ENCODE measurements at places on chromosomes 7 and 10. TPM values are rescaled to one million over a fixed set of nuclear protein-coding genes. Genes with fewer than 3 reads are reported as not detected.
A peak's percentile ranks its signal among the peaks of the same experiment; 100 is the strongest.

GRCh38 chr10:101967713-101968112 lies 88.3 kb downstream of the ARMH3 start:
- DNase-seq, result no peak

Gene LIPK
- total RNA-seq, result not detected

DNA sequence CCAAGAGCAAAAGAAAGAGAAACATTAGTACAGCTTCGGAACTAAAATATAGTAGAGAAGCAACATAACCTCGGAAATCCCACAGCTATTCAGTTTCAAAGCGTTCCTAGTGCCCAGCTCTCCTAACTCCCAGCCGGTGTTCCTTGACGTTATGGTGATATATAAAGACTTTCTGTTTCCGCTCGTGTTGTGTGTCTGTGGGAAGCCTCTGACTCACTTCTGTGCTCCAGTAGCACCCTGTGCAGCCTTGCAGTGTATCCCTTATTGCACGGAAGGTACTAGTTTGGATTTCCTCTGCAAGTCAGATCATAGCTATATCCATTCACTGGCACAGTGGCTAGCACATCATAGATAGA lies 535 bp downstream of the ASAH2B start:
- peak; percentile 81 for DNase-seq

DNA sequence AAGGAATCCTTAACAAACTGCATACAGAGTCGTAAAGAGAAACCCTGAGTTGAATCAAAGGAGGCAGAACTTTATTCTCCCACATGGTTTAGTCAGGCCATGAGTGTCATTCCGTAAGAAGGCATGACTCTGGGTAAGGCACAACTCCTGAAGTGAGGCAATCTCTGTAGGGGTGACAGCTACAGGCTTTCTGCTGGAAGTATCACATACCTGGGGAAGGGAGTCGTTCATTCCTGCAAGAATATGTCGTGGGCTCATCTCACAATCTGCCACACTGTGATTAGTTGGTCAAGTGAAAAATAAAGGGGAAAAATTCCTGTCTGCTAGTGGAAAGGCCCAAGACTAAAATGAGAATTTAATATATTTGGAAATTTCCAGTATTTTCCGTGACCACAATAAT lies 392.6 kb downstream of the POM121L12 start:
- no peak for DNase-seq

DNA sequence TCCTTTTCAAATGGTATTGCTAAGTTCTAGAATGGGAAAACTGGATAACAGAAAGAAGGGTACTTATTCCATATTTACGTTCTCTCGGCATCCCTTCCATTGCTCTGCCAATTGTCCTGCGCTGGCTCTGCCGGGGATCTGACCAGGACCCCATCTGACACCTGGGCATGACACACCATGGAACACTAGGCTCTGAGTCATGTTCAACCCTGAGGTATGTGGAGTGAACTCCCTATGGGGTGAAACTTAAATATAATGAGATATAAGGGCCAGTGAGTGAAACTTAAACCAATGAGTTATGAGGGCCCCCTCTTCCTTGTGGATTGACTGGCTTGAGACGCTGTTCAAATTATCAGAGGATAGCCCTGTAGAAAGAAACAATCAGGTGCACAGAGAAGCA lies 55.1 kb upstream of the ZEB1 start:
- no peak for DNase-seq

- peak; percentile 54 for DNase-seq
Observed at GRCh38 chr10:119973281-119973680, 80.8 kb downstream of the SEC23IP start.

Gene OR2A1
- total RNA-seq, result 0.60 TPM

- DNase-seq, result no peak
Observed at GRCh38 chr7:132457658-132458057, 118.6 kb downstream of the PLXNA4 start.

DNA sequence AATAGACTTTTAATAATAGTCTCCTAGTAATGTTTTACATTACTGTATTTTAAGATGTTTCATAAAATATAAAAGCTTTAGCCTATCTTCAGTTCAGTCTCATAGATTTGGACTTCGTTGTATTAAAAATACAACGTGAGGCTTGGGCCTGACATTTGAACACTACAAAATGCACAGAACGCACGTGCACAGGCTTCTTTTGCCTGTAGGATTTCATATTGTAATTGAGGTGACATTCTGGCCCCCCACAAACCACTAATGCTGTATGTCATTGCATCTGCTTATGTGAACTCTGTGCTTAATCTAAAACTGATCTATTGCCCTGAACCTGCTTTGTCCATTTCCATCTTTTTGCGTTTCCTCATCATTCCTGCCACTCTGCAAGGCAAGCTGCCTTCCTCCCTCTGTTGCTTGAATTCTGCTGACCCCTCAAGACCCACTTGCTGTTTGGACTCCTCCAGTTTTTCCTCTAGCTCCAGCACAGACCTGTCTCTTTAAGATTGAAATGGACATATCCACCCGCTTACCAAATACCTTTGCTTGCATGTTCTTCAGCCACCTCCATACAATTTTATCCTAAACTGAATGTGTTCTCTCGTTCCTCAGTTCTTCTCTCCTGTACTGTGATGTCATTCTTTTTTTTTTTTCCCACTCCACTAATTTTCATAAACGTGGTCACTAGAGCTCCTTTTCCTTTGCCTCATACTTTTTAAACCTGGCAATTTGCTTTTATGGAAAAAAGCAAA lies 12.4 kb downstream of the PRKAR2B start:
- no peak for DNase-seq

GRCh38 chr10:110207805-110208613 lies 604 bp downstream of the MXI1 start:
- peak; percentile 68 for DNase-seq

GRCh38 chr10:117132751-117133231 lies 5.3 kb downstream of the VAX1 start:
- DNase-seq, result peak; percentile 67

Gene GPRIN2
- total RNA-seq, result not detected

GRCh38 chr10:131678171-131678570 lies 222.6 kb upstream of the PPP2R2D start:
- no peak for DNase-seq

DNA sequence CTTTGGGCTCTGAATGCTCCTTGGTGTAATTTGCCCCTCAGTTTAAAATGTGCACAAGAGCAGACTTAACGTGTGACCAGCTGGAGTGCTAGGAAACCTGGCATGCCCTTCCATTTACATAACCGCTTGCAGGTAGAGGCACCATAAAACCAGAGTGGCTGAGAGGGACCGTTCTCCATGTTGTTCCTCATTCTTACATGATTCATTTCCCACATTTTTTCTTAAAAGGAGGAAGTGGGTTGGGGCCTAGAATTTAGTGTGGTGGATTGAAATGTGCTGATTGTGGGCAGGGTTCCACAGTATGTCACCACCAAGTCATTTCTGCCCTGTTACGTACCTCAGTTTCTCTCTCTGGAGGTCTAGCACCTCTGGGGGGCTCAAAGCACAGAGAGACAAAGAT lies 375.8 kb upstream of the VSTM2A start:
- no peak for DNase-seq

Gene FAM3C
- 28.0 TPM for total RNA-seq

- DNase-seq, result no peak
Observed at GRCh38 chr7:154167807-154168206, 115.6 kb downstream of the DPP6 start.

Gene SP4
- total RNA-seq, result 9.1 TPM

Gene MOGAT3
- not detected for total RNA-seq

GRCh38 chr10:47295411-47295810 lies 4.6 kb upstream of the GDF10 start:
- no peak for DNase-seq

- no peak for DNase-seq
Observed at GRCh38 chr7:8125680-8126444, 136.1 kb downstream of the ICA1 start.

- no peak for DNase-seq
Observed at GRCh38 chr7:105196473-105196872, 182.5 kb downstream of the KMT2E start.

Gene ADAM22
- 6.9 TPM for total RNA-seq

DNA sequence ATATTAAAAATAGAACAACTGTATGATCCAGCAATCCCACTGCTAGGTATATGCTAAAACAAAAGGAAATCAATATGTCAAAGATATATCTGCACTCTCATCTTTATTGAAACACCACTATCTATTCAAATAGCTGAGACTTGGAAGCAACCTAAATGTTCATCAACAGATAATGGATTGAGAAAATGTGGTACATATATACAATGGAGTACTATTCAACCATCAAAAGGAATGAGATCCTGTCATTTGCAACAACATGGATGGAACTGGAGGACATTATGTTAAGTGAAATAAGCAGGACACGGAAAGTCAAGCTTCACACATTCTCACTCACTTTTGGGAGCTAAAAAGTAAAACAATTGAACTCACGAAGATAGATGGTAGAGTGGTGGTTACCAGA lies 610.1 kb upstream of the SEMA3D start:
- no peak for DNase-seq

DNA sequence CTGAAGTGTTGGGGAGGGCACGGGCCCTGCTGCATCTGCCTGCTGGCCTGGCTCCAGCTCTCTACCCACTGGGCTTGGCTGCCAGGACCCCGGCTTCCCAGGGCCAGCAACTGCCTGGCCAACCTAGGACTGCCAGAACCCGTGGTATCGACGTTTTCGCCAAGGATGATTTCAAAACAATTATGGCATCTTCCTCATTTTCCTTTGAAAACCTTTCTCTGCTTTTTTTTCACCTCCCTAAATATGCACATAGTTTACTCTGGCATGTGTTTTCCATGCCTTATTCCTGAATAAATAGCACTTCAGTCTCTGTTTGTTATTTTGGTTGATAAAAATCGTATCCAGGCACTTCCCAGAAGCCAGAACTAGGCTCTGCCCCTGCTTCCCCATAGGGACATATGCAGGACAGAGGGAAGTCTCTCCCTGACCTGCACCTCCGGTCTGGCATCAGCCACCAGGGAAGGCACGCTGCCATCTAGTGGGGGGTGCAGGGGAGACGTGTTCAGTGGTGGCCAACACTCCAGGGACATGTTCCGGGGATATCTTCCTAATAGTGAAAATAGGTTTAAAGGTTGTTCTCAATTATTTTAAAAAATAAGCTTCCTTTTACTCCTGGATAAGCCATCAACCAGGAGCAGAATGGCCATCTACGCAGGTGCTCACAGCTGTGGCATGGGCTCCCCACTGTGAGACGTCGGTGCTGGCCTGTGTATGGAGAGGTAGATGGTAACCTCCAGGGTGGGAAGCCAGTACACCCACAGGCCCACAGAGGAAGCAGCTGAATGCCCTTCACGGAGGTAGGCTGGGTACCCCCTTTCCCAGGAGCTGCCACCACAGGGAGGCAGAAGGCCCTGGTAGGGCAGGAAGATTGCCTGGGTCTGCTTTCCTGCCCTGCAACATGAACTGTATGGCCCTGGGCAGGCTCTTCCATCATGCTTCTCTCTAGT lies 30.7 kb upstream of the ANTXRL start:
- DNase-seq, result peak; percentile 40

DNA sequence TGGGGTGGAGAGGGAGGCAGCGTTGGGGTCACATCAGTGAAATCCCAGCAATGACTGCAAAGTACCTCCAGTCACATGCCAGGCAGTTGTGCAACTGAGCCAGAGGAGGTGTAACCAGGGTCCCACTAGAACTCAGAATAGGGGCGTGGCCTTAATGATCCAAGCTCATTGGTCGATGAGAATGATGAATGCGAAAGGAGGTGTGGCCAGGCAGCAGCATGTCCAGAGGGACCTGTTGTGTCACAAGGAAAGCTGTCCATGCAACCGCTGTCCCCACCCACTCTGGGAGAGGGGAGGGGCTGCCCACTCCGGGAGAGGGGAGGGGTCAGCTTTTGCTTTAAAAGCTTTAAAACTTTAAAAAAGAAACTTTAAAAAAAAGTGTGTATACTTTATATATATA lies 25.3 kb upstream of the MTPAP start:
- peak; percentile 65 for DNase-seq

Gene RELN
- total RNA-seq, result not detected

- DNase-seq, result no peak
Observed at GRCh38 chr10:114810926-114811325, 10.7 kb upstream of the FHIP2A start.

- DNase-seq, result no peak
Observed at GRCh38 chr7:24039991-24040624, 243.9 kb upstream of the NPY start.

Gene NKX2-3
- not detected for total RNA-seq

DNA sequence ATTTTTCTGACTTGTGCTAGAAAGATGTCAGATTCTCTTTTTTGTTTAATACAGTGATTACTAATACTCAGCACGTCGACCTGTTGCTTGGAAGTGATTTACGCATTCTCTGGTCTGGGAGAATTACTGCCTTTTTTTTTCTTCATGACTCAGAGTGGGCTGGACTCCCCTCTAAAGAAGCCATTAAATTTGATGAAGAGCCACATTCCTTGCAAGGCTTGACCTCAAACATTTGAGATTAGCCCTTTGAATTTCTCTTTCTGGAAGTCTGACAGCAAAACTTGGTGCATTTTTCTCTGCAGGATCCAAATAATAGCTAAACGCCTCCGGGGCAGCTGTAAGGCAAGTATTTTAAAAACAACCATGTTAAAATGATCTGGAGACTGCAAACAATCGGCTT lies 171.6 kb downstream of the GALNT17 start:
- no peak for DNase-seq

GRCh38 chr7:103937680-103938079 lies 51.8 kb downstream of the RELN start:
- DNase-seq, result no peak

- no peak for DNase-seq
Observed at GRCh38 chr7:44469461-44470134, 20.9 kb downstream of the NUDCD3 start.

DNA sequence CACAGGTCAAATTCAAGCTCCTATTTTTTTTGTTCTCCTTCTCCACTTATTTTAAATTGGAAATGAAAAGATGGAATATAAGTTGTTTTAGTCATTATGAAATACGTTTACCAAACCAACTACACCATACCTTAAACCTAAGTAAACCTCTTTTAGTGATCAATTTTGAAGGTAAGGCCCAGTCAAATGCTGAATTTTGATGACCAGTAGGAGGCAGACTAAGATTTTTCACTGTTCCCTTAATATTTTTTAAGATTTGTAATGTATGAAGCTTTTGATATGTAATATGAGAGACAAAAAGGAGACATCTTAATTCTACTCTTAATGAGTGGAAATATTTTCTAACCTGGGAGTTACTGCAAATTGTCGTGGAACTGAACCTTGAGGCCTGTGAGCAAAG lies 311.6 kb downstream of the EXOC4 start:
- DNase-seq, result no peak

GRCh38 chr7:22240904-22241571 lies 115.9 kb downstream of the RAPGEF5 start:
- no peak for DNase-seq

GRCh38 chr7:156198277-156198676 lies 386.0 kb upstream of the SHH start:
- no peak for DNase-seq

DNA sequence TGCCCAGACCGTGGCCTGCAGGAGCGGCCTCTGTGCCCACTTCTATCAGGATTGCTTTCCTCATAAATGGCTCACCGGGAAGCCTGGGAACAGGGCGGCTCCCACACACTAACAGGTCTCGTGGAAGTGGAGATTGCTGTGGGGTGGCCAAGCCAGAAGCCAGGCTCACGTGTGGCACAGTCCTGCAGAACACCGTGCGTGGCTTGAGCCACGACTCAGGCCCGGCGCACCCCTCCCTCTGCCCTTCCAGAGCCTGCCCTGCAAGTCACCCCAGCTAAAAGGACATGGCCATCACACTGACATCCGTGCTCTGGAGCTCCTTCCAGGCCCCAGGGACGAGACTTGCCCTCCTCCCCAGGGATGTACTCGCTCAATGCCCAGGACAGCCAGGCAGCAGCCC lies 7.0 kb downstream of the GPER1 start:
- no peak for DNase-seq
